ENCODE measurements at places on chromosomes 2 and 18.

GRCh38 chr2:79774016-79774415, 261.2 kb downstream of the CTNNA2 start:
- DNase-seq = no peak

DNA sequence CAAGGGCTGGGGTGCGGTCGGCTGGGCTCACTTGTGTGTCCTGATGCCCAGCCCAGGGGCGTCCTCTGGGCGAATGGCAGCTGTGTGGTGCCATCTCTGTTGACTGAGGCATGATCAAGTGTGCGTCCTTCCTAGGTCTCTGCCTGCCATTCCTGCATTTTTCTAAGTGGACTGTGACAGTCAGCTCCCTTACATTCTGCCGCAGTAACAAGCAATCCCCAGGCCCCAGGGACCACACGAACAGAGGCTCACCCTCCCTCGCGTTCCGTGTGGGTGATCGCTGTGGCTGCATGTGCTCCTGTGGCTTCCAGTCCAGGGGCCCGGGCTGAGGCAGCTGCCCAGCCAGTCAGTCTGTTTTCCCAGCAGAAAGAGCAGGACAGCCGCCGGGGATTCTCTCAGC, 17.8 kb downstream of the D2HGDH start:
- DNase-seq = no peak

DNA sequence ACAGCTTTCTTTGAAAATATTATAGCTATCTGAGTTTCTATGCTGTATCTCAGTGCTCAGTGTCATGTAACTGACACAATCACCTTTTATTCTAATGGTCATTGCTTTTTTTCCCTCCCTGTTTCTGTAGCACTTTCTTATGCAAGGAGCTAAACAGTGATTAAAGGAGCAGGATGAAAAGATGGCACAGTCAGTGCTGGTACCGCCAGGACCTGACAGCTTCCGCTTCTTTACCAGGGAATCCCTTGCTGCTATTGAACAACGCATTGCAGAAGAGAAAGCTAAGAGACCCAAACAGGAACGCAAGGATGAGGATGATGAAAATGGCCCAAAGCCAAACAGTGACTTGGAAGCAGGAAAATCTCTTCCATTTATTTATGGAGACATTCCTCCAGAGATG, 56.4 kb downstream of the SCN2A start:
- no peak for DNase-seq

DNA sequence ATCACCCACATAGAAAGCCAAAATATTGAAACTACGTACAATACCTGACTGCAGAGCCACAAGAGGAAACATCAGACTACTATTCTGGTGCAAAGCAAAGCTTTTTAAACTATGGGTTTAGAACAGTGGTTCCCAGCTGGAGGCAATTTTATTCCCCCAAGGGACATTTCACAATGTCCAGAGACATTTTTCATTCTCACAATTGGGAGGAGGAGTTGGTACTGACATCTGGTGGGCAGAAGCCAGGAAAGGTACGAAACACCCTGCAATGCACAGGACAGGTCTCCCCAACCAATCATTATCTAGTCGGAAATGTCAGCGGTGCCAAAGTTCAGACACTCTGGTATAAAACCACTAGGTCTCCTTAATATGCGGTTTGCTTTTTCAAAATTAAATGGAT, 88.4 kb upstream of the ARL5A start:
- DNase-seq = no peak

DNA sequence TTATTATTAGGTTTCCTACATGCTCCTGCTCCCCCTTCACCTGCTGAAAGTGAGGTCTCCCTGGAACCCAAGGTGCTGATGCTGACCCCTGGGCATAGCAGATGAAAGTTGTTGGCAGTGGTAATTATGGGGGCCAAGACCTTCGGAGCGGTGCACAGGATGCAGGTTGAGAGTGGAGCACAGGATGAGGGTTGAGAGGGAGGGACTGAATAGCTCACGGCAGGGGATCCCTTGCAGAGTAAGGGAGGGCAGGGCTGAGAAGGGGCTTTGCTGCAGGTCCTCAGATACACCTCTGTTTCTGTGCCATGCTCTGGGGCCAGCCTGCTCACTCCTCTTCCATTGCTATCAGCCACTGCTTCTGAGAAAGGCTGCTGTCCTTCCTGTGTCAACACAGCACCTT, 163.3 kb downstream of the FHOD3 start:
- DNase-seq = no peak

DNA sequence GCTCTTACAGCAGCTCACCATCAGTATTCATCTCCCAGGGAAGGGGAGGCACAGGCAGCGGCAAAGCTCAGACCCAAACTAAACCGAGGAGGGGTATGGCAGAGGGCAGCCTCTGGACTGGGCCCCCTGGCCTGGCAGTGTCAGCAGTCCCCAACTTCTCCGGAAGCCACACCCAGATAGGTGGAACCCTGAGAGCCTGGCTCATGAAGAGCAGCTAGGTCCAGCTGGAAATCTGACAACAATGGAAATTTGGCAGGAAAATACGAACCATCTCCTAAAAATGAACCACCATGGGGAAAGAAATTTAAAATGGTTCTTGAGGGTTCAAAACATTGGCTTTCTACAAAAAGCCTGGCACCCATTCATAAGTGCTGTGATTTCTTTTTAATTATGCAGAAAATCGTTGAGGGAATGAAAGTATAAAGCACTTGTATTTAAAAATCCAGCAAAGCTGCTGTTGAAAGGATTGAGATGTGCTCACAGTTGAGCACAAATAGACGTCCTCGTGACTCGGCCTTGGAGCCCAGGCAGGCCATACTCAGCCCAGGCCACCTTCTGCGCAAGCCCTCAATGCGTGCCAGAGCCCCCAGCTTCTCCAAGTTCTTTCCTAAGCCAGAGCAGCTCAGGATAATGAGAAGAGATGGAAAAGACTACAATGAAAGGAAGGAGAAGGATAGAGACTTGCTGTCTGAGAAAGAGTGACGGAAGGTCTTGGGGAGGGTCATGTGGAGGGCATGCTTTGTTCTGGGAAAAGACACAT, 93.0 kb downstream of the COL6A3 start:
- DNase-seq = no peak

DNA sequence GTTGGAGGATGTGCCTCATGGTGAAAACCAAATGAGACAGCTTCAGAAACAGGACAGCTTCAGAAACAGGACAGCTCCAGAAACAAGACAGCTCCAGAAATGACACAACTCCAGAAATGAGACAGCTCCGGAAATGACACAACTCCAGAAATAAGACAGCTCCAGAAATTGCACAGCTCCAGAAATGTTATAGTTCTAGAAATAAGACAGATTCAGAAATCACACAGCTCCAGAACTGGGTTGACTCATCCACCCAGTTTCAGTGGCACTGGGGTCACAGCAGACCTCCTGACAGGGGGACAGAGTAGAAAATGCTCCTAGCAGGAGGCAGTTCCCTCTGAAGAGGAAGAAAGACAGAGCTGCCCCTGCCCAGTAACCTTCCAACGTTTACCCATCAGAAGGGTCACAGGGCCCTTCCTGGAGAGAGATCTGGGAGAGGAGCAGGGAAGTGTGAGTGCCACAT, 26.9 kb upstream of the COL6A3 start:
- no peak for DNase-seq

- DNase-seq = no peak
Observed at GRCh38 chr2:98632351-98632750, 24.0 kb downstream of the UNC50 start.

DNA sequence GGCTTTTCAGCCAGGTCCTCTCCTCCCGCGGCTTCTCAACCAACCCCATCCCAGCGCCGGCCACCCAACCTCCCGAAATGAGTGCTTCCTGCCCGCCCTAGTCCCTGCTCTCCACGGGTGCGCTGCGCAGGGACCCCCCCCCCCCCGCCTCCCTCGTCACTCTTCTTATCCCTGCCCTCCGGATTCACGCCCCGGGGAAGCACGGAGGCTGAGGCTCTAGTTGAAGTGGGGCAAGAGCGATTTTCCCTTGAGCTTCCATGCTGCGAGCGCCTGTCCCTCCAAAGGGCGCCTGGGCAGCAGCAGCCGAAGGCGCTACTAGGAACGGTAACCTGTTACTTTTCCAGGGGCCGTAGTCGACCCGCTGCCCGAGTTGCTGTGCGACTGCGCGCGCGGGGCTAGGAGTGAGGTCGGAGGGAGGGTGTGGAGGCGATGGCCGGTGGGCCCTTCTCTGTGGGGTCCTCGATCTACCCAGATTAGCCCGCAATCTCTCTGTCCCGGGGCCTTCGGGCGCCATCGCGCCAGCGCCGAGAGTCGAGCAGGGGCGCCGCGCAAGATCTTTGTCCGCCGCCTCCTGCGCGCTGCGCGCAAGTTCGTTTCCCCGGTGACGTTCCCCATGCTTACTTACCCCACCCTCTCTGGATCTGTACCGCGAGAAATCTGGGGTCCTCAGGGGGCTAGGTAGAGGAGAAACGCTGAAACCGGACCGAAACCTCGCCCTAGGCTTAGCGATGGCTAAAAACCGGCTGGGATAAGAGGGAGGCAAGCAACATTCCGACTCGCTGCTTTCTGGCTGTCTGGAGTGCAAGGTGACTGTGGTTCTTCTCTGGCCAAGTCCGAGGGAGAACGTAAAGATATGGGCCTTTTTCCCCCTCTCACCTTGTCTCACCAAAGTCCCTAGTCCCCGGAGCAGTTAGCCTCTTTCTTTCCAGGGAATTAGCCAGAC, 677 bp downstream of the GAD1 start:
- DNase-seq = no peak

DNA sequence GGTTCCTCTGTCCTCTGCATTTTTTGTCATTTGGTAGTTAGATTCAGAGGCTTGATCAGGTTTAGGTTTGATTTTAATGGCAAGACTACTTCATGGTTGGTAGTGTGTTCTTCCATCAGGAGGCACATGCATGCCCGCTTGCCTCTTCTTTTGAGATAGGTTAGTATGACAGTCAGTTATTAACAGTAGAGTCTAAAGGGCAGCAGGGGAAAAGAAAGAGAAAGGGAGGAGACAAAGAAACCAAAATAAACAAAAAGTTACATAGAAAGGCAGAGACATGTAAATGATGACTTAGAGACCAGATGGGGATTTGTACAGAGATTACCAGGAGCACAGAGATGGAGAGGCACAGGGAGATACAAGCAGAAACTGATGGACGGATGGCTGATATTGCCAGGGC, 10.2 kb upstream of the RMP24 start:
- no peak for DNase-seq

- DNase-seq = no peak
Observed at GRCh38 chr18:62288665-62289008, 36.5 kb upstream of the TNFRSF11A start.

GRCh38 chr2:230439590-230439989, 23.6 kb downstream of the SP100 start:
- no peak for DNase-seq

DNA sequence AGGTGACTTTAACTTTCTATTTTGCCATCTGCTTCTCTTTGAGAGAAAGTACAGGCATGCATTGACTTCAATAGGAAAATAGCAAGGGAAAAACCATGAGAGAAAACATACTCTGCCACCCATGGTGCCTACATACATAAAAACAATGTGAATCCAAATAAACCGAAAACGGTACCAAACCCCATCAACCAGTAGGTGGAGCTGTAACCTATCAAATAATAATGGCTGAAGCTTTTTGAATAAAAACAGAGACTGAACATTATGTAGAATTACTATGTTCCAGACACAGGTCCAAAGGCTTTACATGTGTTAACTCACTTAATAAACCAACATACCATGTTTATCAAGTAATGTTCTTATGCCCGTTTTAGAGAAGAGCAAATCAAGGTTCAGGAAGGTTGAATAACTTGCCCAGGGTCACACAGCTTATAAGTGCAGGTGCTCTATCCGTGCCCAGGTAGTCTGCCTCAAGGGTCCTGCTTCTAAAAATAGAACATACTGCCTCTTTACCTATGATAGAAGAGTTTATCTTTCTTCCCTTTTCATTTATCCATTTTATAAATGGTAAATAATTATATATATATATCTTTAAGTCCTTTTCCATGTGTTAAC, 293.9 kb upstream of the SYT4 start:
- no peak for DNase-seq

GRCh38 chr2:9153643-9153980, 53.0 kb upstream of the ASAP2 start:
- no peak for DNase-seq

GRCh38 chr18:12606592-12607315, 51.2 kb downstream of the SPIRE1 start:
- DNase-seq = no peak

DNA sequence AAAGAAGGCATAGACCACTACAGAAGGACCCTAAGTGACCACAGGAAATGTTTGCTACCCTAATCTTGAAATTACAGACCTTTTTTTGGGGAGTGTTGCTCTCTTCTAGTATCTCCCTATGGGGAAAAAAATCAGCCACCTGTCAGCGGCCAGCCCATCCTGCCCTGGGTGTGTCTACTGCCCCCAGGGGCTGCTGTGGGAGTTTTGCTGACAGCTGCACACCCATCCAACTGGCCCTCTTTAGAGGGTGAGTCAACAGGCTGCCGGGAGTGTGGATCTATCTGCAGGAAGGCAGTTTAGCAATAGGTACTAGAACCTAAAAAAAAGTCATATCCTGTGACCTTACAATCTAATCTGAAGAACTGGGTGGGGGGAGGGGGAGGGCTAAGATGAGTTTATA, 796 bp upstream of the DYSF start:
- DNase-seq = no peak

DNA sequence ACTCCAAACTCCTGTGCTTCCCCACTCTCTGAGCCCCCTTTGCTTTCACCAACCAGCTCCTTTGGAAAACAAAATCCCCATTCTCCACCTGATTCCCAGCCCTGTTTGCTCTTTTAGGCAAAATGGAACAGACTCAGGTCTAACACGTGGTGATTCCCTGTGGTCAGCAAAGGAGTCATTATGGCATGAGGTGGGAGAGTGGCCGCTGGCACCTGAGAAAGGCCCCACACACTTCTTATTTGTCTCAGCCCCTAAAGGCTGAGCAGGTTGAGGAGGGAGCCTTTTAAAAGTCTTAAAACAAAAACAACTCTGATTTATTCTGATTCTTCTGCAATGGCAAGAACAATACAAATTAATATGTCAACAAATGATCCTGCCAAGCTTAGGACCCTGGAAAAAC, 401.2 kb downstream of the TNS1 start:
- no peak for DNase-seq

DNA sequence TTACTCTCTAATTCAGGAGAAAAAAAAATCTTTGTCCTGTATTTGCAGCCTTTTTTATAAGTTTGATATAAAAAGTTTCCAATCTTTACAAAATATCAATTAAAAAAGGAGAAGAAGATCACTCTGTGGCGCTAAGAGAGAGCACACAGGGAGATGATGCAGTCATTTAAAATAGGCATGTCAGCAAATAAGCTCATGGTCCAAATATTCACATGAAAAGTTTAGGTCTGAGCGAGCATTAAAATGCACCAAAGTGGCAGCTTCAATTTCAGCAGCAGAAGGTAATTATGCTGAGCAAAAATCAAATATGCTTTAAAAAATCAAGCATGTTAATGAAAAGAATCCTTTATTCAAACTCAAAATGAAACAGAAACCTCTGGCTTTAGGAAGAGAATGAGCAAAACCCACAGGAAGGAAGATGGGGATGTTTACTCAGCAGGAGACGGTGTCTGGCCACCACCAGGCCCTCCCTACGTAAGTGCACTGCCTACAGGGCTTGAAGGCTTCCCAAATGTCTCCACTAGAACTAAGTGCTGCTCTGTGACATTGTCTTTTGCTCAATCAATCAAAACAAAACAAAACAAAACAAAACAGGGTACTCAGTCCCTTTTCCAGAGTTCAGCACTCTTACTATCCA, 120.4 kb downstream of the L3MBTL4 start:
- DNase-seq = no peak

- no peak for DNase-seq
Observed at GRCh38 chr2:229199267-229199666, 71.8 kb downstream of the PID1 start.

- DNase-seq = no peak
Observed at GRCh38 chr2:141767051-141767450, 363.8 kb downstream of the LRP1B start.

GRCh38 chr2:234420408-234420807, 76.5 kb downstream of the ARL4C start:
- no peak for DNase-seq
